ENCODE measurements at places on chromosomes 3 and 15. TPM values are rescaled to one million over a fixed set of nuclear protein-coding genes. Genes with fewer than 3 reads are reported as not detected.

Gene ZNF662
- total RNA-seq = 1.4 TPM

GRCh38 chr3:15436246-15436645, 8.8 kb downstream of the EAF1 start:
- no peak for DNase-seq

DNA sequence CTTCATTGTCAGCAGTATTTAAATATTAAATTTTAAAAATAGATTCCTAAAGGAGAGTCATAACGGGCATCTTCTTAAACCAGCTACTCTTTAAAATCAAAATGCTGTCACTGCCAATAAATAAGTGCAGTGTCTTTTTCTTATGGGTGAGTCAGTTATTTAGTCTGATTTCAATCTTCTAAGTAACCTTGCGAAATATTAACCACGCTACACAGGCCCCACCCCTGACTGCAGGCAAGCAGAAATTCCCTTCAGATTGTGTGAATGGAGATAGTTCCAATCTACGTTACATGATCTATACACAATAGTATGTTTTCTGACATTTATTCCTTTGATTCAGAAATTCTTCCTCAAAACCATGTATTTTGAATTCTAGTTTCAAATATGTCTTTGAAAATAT, 141.5 kb downstream of the GADL1 start:
- no peak for DNase-seq

- no peak for DNase-seq
Measured at GRCh38 chr3:27319847-27320526, 49.2 kb downstream of the NEK10 start.

Gene LYSMD4
- total RNA-seq = 7.0 TPM

Gene ARPIN
- total RNA-seq = 7.3 TPM

DNA sequence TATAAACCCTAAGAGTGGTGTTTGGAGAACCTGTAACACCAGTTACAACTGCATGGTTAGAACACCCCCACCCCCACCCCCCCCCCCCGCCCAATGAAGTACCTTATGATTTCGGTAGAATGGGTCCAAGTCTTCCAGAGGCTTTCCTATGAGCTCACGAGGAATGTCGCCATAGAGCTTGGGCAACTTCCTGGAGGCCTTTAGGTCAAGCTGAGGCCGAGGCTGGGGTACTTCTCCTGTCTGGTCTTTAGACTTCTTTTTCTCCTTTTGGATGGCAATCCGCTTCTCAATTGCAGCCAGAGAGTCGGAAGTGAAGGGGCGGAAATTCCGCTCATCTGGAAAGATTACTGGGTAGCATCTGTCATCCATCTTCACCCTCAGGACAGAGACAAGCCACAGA, 101.8 kb downstream of the SCN11A start:
- no peak for DNase-seq

DNA sequence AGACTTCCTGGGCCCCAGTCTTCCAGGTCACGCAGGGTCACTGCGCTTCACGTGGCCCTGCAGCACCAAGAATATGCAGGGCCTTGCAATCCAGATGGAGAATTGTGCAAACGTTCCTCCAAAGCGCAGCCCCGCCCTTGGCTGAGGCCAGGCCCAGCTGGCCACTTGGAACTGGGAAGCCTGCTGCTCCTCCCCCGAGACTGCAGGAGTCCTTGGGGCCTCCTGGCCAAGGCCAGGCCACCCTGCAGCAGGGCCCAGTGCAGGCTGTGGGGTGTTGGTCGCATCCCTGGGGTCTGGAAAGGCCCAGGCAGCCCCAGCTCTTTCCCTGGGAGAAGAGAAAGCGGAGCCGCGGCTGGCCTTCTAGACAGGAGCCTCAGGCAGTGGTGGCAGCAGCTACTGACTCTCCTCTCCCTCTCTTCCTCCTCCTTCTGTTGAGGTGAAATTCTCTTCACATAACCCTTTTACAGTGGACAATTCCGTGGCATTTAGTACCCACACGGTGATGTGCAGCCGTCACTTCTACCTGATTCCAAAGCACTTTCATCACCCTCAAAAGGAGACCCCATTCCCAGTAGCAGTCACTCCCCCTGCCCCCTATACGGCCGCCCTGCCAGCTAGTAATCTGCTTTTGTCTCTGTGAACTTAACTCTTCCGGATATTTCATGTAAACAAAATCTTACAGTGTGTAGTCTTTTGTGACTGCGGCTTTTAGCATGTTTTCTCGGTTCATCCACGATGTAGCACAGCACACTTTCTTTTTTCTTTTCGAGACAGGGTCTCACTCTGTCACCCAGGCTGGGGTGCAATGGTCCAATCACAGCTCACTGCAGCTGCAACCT, 103.9 kb downstream of the TMEM266 start:
- DNase-seq = no peak

DNA sequence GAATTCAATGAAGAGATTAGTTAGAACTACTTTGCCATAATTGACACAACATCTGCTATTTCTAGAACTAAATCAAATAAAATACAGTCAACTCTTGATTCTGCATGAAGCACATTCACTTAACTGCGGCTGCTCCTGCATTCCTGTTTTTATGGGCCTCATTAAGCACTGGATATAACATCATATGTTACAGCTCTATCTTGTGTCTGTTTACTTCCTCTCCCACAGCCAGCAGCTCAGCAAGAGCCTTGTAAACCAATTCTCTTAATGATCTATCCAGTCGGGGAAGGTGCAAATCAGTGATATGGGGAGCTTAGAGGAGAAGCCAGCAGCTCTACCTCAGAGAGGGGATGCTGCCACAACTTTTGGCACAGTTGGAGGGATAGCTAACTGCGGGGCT, 329.2 kb downstream of the ARRDC4 start:
- DNase-seq = no peak

All from right lobe of liver (tissue), 6 donors.